Suppressor macrophage treated with lipopolysaccharide for 4 hours (primary cell): ENCODE measurements at places on chromosomes 12 and 14.

- DNase-seq, result no peak
Measured at GRCh38 chr14:34971381-34971780, 11.4 kb upstream of the SRP54 start.

DNA sequence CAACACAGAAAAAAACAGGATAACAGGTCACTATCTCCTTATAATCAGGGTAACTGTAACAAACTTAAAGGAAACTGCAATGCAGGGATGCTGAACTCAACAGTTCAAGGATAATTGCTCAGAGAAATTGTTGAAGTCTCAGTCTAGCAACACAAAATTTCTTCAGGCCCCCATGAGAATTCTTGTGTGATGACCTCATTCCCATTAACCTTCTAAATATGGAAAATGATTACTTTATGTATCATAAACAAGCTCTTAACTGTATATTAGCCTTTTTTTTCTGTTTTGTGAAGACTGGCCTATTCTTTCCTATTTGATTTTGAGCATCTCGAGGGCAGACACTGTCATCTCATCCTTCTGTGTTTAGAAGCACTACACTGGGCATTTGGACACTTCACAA is 47.1 kb downstream of the IGF1 start:
- no peak for DNase-seq

- DNase-seq, result no peak
Measured at GRCh38 chr12:100794441-100795173, at the start of gene ANO4. ANO4 (plus strand) TSS chr12:100794776; CDS start chr12:100901786, 107,010 bp downstream.

- peak; percentile 62 for DNase-seq
Measured at GRCh38 chr12:121005346-121005815, 10.9 kb downstream of the C12orf43 start.

- peak; percentile 3 for DNase-seq
Measured at GRCh38 chr12:58575256-58575655, 345.0 kb downstream of the LRIG3 start.

DNA sequence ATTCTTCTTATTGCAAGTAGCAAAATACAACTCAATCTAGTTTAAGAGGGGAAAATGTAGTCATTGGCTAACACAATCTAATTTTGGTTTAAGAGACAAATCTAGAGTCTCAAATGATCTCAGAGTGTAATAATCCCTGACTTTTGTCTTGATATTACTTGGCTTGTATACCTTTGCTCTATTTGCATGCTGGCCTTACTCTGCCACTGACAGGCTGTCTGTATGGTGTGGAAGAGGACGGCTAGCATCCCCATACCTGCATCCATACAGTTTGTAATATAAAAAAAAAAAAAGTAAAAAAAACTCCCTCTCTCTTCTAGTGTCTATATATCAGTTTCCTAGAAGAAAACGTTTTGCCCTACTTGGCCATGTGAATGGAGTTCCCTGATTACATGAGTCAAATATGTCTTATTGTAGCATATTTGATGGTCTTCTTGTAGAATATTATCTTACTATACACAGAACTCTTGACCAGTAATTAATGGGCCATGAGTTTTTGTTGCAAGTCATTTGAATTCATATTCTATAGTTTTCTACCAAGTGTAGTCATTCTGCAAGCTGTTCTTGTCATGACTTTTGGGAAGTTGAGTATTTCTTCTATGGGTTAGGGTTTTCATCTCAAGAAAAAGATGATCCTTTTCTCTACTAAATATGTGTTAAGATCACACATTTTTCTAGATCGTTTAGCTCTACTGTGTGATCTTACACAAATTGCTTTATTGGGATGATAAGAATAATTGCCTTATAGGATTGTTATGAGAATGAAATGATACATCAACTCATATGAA is 8.2 kb downstream of the HIF1A start:
- peak; percentile 15 for DNase-seq

DNA sequence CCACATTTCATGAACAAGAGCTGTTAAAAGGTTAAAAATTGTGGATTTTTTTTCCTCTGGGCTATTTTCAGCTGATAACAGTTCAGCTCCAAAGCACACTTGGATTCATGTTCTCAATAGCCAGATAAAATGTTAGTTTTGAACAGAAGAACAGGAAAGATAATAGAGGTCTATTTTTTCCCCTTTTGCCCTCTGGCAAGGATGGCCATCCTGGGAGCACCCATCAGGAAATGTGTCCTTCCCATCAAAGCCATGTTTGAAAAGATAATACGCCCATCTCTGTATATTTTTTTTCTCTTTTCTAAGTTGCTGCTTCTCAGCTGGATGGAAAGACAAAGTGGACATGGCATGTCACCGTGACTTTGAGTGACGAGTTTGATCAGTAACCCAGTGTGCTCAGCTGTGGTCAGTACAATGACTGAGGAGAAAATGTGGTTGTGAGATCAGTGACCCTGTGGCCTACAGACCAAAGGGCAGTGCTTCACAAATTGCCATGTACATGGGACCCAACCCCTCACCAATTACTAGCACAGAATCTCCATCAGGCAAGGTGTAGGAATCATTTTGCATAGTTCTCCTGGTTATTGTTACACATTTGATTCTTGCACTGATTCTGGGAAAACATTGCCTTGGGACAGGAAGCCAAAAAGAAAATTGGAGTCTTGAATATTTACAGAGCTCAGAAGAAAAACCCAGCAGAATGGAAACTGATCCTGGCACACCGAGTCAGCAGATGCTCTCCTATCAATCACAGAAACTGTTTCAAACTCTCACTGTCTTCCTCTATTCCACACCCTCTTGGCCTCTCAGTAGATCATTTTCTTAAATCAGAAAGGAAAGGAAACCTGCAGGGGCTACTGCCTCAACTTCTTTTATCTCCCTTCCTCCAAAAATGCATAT is 64.3 kb downstream of the ANO6 start:
- no peak for DNase-seq

- no peak for DNase-seq
Measured at GRCh38 chr14:22231018-22231417, 358.0 kb downstream of the DAD1 start.

DNA sequence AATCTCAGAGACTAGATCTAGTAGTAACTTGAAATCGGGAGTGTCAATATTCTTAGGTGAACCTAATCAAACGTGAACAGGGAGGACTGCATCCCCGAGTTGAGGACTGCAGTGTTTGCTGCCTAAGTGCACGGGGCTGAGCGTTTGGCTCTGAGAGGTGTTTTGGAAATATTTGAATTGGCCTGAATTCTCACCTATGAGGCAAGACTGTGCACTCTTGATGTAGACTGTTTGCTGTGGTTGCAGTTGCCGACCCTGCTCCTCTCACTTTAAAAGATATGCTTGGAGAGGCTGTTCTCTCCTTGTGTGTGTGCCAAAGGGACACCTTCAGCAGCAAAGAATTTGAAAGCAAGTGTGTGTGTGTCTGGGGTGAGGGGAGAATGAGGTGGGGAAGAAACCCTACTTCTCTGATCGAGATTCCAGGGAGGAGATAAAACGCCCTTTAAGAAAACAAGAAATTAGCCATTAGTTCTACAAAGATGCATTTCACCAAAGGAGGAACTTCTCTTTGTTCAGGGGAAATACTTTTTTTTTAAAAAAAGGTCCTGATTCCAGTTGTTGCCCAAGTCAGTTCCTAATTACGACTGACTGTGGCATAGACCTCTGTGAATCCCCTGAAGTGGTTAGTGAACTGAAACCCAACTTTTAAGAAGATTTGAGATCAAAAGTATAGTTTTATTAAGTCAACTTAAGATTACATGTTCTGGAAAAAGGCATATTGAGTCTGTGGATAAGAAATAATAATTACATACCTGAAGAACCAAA is 106.6 kb downstream of the DYRK2 start:
- DNase-seq, result peak; percentile 42

DNA sequence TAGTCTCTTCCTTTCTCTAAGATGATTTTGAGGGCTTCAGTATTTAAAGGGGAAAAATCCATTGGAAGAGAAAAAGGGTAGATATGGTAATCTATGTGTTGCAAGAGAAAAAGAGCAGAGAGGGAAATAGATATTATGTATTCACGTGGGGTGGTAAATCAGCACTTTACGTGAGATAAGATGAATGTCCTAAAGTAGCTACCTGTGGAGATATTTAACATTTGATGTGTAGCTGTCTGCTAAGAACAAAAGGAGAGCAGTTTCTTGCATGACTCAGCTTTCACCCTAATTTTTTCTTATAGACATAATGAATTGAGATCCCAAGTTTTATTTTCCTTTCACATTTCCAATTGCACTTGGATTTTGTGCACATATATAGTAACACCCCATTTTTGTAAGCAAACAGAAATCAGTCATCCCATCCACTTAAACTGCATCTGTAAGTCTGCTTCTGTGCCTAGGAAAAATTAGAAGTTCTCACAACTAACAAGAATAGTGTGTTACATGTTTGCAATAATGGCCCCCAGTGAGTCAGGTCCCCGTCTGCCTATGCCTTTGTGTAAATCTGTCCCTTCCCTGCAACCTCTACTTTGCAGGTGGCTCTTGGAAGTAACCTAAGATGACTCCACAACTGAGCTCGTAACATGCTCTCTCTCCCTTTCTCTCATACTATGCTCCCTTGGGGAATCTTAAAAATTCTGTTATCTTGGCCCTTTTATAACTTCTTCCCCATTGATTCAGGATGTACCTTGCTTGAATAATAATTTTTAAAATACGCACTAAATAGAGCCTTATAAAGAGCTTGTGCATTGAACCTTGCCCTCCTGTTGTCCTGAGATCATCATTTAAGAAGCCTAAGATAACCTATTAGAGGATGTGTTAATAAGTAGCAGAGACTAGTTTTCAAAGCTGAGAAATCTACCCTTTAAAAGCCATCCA is 3.7 kb downstream of the TMTC3 start:
- no peak for DNase-seq

- no peak for DNase-seq
Measured at GRCh38 chr14:71358209-71358931, 451.1 kb downstream of the PCNX1 start.

DNA sequence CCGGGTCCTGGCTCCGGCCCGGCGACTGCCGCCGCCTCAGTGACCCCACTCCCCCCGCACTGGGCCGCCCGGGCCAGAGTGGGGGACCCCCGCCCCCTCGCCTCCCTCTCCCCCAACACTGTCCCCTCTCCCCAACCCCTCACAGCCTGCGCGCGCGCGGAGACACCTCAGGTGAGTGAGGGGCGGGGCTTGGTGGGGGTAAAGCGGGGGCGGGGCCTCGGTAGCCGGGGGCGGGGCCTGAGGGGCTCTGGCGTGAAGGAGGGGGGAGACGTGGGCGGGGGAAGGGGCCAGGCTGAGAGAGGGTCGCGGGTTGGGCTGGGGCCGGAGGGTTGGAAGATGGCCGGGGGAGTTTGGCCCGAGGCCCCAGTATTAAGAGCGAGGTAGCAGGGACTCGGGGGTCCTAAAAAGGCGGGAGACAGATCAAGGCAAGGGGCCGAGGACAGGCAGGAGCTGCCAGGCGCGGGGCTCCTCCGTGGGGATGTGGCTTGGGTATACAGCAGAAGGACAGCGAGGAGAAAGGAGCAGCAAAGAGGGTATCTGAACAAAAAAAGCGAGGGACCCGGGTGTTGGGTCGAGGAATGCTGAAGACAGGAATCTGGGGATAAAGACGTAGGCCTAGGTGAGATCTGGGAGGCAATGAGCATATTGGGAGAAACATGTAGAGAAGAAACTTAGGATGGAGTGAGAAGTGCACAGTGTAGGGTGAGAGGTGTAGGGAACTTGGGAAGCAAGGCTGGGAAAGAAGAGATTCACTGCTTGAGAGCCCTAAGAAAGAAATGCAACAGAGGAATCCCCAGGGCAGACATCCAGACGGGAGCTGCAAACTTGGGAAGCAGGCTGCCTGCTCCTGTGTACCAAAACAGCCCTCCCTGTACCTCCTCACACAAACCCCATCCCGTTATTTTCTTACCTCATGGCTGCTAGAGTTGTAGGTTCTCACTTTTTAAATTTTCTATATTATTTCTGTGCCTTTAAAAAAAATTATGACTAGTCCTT is 10.8 kb downstream of the SUOX start:
- DNase-seq, result peak; percentile 15

DNA sequence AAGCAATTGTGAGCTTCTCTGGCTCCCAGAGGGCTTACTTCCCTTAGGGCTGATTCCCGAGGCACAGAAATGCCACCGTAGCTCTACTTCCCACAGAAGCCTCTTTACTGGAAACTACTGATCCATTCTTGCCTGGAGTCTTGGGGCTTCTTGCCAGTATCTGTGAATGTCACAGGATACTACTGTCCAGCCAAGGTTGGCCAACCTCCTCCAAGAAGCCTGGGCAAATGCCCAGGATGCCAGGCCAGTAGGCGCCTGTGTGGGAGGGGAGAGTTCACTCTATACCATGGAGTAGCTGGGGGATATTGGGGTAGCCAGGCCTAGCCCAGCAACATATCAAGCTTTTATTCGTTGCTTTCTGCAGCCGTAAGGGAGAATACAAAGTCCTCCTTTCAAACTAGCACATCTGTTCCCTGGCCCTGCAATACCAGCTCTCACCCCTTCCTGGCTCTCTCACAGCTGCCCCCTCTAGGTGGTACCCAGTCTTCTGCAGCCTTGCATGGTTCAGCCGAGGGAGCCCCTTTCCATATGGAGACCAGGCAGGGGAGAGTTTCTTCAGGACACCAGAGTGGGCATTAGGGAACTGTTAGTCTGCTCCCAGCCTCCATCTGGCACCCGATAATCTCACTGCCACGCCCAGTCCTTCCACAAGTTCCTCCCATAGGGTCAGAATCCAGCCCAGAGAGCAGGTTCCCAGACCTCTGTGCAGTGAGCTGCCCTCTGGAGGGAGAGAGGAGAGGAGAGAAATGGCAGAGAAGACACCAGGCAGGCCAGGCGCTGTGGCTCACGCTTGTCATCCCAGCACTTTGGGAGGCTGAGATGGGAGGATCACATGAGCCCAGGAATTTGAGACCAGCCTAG is 24.3 kb upstream of the PLEK2 start:
- DNase-seq, result no peak

GRCh38 chr12:18551106-18551505 is 186.7 kb downstream of the PLCZ1 start:
- no peak for DNase-seq

DNA sequence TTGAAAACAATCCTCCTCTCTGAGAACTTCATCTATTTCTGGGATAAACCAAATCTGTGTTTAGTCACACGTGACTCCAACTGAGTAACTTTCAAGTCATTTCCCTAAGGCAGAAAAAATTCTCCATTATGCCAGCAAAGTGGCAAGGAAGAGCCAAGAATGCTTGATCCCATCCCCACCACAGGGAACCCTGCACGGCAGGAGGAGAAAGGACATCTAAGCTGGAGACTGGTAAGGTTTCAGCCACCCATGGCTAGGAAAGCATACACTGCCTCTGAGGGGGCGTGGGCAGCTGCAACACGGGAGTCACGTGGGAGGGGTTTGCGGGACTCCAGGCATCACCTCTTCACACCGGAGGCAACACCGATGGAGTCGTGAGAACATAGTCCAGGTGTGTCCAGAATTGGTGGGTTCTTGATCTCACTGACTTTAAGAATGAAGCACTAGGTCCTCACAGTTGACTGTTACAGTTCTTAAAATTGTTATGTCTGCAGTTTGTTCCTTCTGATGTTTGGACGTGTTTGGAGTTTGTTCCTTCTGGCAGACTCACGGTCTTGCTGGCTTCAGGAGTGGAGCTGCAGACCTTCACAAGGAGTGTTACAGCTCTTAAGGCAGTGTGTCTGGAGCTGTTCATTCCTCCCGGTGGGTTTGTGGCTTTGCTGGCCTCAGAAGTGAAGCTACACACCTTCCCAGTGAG is 2.7 kb upstream of the SIVA1 start:
- DNase-seq, result no peak

- DNase-seq, result peak; percentile 49
Measured at GRCh38 chr12:12803186-12803585, 10.0 kb upstream of the DDX47 start.

- no peak for DNase-seq
Measured at GRCh38 chr12:12513416-12514006, 49.2 kb downstream of the DUSP16 start.
